ENCODE measurements at places on chromosomes 12 and 14.

DNA sequence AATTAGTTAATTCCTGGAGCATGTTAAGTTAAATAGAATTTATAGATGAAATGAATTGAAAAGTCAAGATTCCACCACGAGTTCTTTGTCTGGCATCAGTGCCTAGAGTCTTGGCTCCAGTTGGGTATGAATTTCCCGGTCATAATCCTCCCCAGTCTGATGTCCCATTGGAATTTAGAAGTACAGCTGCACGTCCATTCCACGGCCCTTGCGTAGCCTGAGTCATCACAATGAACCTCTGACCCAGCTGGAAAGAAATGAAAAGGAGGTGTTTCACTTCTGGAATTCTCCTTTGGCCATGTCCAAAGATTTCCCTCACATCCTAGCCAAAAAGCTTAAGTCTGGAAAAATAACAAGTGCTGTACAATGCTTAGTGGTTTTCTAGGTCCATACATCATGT, 122.7 kb downstream of the KICS2 start:
- no peaks in the 10 kb centered on the region for H3K36me3 ChIP-seq
- DNase-seq: no peak
- no peak overlapping the region for H3K27ac ChIP-seq
- no peaks in the 10 kb centered on the region for H3K4me1 ChIP-seq
- H3K4me3 ChIP-seq: no peak overlapping the region
- H3K27me3 ChIP-seq: no peaks in the 10 kb centered on the region

GRCh38 chr12:129071362-129071761, 218.1 kb downstream of the GLT1D1 start:
- DNase-seq: no peak
- no peak overlapping the region for H3K4me3 ChIP-seq
- no peaks in the 10 kb centered on the region for H3K36me3 ChIP-seq
- H3K4me1 ChIP-seq: no peaks in the 10 kb centered on the region
- H3K27ac ChIP-seq: no peak overlapping the region

- no peak overlapping the region for H3K4me3 ChIP-seq
- DNase-seq: no peak
- no peak overlapping the region for H3K27ac ChIP-seq
Observed at GRCh38 chr14:57974896-57975295, 109.0 kb upstream of the SLC35F4 start.

- no peak overlapping the region for H3K27ac ChIP-seq
- H3K4me1 ChIP-seq: no peaks in the 10 kb centered on the region
- no peak for DNase-seq
- no peak overlapping the region for H3K4me3 ChIP-seq
Observed at GRCh38 chr14:30826070-30826469, 48.3 kb upstream of the COCH start.

GRCh38 chr14:25086081-25086480, 36.1 kb upstream of the STXBP6 start:
- H3K36me3 ChIP-seq: no peaks in the 10 kb centered on the region
- no peak overlapping the region for H3K4me3 ChIP-seq
- peaks cover 3% of the 10 kb centered on the region for H3K27me3 ChIP-seq
- H3K4me1 ChIP-seq: no peaks in the 10 kb centered on the region

GRCh38 chr14:92607702-92608429, 94.3 kb downstream of the RIN3 start:
- DNase-seq: no peak
- no peaks in the 10 kb centered on the region for H3K36me3 ChIP-seq
- H3K27ac ChIP-seq: no peak overlapping the region
- H3K4me1 ChIP-seq: peaks cover 26% of the 10 kb centered on the region

Data from CD4-positive, alpha-beta T cell (primary cell).